Stimulated activated CD8-positive, alpha-beta memory T cell treated with anti-CD3 and anti-CD28 coated beads, Interleukin-15, amount 100 ng/mL, for 24 hours (primary cell): ENCODE measurements at places on chromosomes 6 and 20.

GRCh38 chr6:34236443-34237315 lies at the start of gene HMGA1:
HMGA1 (plus strand) TSS chr6:34236873; CDS start chr6:34240781, 3,908 bp downstream.
- DNase-seq, result peak; percentile 81

DNA sequence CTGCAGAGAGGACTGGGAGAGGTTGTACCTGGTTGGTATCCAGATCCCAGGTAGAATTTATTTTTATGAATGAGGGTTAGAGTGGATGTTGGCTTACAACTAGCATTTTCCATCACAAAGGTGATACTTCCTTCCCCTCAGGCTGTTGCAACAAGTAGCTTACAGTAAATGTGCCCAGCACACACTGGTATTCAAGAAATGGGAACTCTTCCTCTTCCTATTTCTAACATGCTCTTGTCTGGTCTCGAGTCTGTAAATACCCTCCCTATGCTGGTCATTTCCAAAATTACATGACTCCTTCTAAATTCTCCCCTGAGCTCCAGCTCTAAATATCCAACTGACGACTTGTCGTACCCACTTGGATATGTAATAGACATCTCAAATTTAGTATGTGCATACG lies 90.1 kb upstream of the FOXC1 start:
- no peak for DNase-seq

DNA sequence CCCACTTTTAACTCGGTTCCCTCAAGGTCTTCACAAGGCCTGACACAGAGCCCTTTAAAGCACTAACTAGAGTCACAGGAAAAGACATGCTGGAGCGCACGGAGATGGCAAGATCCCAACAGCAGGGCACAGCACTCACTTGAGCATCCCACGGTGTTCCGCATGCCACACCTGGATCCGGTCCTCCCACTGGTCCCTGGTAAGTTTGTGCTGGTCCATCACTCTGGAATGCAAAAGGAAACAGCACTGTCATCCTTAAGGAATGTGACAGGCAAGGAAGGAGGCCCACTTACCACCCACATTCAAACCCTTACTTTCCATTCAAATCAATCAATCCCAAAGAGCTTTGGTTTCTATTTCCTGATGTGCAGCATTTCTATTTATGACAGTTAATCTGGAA lies 34.7 kb downstream of the EZR start:
- no peak for DNase-seq

DNA sequence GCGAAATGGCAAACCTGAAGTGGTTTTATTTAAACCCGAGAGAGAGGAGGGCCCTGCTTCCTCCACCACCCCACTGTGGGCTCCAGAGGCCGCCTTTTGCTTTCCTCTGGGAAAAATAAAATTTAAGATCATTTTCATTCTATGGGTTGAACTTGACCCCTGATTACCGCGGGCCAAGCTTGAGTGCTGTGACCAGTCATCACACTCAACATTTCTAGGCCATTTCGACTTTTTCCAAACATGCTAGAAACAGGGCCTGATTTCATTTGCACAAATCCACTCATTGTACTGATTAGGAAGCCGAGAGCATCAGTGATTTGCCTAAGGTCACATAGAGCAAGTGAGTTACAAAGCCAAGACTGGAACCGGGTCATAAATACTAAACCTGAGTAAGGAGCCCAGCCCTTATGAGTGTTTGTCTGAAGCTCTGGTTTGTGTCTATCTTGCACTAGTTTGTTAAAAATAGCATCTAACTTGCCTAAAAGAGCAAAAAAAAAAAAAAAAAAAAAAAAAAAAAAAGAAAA lies 179.7 kb downstream of the DLL1 start:
- DNase-seq, result no peak

DNA sequence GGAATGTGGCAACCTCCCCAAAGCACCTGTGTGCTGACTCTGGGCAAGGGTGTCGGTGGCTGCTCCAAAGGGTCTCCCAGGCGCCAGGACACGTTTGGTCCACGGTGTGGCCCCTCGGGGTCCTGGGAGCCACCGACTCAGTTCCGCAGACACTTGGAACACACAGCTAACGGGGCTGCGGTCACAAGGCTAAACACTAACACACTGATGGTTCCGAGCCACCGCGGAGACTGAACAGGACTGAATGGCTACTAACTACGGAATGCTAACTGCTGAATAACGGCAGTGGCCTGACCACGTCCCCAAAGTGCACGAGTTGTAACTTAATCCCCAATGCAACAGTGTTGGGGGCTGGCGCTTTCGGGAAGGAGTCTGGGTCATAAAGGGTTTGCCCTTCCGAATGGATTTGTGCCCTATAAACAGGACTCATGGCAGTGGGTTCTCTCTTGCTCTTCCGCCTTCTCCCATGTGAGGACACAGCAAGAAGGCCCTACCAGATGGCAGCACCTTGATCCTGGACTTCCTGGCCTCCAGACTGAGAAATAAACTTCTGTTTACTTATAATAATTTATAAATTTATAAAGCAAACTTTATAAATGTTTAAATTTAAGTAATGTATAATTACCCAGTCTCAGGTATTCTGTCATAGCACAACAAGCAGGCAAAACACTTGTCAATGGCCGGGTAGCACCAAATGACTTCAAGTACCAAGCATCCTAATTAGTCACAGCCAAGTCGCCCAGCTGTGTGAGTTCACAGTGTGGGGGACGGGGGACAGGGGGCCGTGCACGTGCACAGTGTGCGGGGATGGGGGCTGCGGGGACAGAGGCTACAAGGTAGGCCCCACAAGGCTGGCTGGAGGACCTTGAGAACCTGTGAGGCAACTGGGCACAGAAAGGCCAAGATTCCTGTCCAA lies 2.3 kb upstream of the EEF1A2 start:
- no peak for DNase-seq

- DNase-seq, result no peak
These were observed 23.0 kb downstream of the L3MBTL1 start for GRCh38 chr20:43530321-43531090.

GRCh38 chr6:106609699-106610098 lies 19.6 kb downstream of the RTN4IP1 start:
- DNase-seq, result no peak

GRCh38 chr6:44010411-44011349 lies 116.6 kb downstream of the MRPL14 start:
- DNase-seq, result no peak

GRCh38 chr6:95687839-95688238 lies 110.5 kb downstream of the MANEA start:
- no peak for DNase-seq

DNA sequence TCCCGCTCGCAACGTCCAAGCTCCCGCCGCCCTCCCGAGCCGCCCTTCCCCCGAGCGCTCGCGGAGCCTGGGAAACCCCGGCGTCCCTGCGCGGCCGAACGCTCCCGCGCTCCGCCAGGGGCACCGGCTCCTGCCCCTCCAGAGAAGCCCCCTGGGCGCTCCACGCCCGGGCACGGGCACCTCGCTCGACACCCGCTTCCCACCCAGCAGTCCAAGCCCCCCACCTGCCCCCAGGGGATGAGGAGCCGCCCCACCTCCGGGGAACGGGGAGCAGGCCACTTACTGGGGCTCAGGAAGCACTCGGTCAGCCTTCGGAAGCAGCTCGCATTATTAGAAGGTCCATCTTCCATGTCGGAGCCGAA lies 1.4 kb downstream of the PDE10A start:
- DNase-seq, result no peak

- DNase-seq, result no peak
These were observed 335.8 kb downstream of the EPHA7 start for GRCh38 chr6:93083337-93084230.

DNA sequence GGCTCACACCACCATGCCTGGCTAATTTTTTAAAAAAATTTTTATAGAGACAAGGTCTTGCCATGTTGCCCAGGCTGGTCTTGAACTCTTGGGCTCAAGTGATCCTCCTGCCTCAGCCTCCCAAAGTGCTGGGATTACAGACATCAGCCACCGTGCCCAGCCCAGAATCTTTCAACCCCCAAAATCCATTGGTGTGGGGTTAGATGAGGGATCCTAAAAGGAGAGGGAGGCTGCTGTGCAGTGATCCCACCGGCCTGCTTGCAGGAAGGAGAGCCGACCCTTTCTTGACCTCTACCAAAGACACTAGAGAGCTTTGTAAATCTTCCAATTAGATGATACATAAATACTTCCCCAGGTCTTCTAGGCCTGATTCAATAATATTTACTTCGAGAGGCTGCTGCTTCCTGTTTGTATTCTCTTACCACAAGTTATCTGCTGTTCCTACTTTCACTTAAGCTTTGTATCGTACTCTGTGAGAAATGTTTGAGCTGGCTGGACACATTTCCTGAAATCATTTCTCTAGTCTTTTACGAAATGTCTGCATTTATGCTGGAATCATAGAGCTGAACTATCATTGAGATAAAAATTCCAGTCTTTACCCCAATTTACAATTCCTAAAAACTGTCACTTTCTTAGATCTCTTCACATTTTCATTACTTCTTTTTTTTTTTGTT lies 49.3 kb upstream of the IER3 start:
- DNase-seq, result no peak

GRCh38 chr6:35059596-35060345 lies 81.4 kb downstream of the TCP11 start:
- no peak for DNase-seq

- DNase-seq, result no peak
These were observed 161.9 kb downstream of the GMPR start for GRCh38 chr6:16400248-16400760.

GRCh38 chr20:40410028-40410427 lies 279.0 kb downstream of the MAFB start:
- DNase-seq, result no peak

DNA sequence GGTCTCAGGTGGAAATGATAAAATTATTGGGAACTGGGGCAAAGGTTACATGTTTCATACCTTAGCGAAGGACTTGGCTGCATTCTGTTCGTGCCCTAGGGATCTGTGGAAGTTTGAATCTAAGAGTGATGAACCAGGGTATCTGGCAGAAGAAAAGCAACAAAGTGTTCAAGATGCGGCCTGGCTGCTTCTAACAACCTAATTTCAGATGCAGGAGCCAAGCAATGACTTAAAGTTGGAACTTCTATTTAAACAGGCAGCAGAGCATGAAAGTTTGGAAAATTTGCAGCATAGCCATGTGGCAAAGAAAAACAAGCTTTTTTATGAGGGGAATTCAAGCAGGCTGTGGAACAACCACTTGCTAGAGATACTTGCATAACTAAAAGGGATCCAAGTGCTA lies 73.5 kb downstream of the CD24 start:
- DNase-seq, result no peak
